ENCODE measurements at places on chromosomes 6 and 20. TPM values are rescaled to one million over a fixed set of nuclear protein-coding genes. Genes with fewer than 3 reads are reported as not detected.

ZNF341 gene
- 1.6 TPM for total RNA-seq

GATA5 gene
- not detected for total RNA-seq

SLC17A2 gene
- not detected for total RNA-seq

SRSF12 gene
- 0.44 TPM for total RNA-seq

PSORS1C2 gene
- total RNA-seq: 0.40 TPM

WFDC2 gene
- total RNA-seq: 37.9 TPM

KCNG1 gene
- 9.9 TPM for total RNA-seq

FYN gene
- total RNA-seq: 5.2 TPM

ZC3H12D gene
- 0.36 TPM for total RNA-seq

ETV7 gene
- 2.1 TPM for total RNA-seq

CST5 gene
- not detected for total RNA-seq

PM20D2 gene
- total RNA-seq: 5.5 TPM

GSTA4 gene
- 64.0 TPM for total RNA-seq

ISM1 gene
- 1.7 TPM for total RNA-seq

TFAP2D gene
- not detected for total RNA-seq

OR2H1 gene
- not detected for total RNA-seq

MYMX gene
- total RNA-seq: 0.44 TPM

GHRH gene
- not detected for total RNA-seq

ARHGAP40 gene
- total RNA-seq: 10.3 TPM

BPI gene
- not detected for total RNA-seq

TCP11 gene
- total RNA-seq: not detected

SYNDIG1 gene
- total RNA-seq: 0.08 TPM

RHAG gene
- total RNA-seq: not detected

MAP7 gene
- 29.9 TPM for total RNA-seq

BPIFB3 gene
- total RNA-seq: not detected

B3GALT4 gene
- 16.9 TPM for total RNA-seq

MYLK4 gene
- 0.84 TPM for total RNA-seq

POPDC3 gene
- total RNA-seq: not detected
